ENCODE measurements at places on chromosomes 7 and 10.

DNA sequence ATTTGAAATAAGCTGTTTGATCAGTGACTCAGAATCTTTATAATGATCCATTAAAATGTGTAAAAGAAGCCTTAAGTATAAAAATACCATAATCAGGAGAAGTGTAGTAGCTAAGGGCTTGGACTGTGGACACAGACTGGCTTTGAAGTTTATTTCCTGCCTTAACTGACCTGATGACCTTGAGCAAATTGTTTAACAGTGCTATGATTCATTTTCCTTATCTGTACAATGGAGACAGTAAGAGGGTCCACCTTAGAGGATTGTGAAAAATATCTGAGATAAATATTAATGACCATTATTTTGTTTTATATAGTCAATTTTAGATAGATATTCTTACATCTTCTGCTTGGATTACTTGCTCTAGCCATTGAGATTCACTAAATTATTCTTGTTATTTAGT is 13.3 kb upstream of the RPA3 start:
- DNase-seq = no peak

DNA sequence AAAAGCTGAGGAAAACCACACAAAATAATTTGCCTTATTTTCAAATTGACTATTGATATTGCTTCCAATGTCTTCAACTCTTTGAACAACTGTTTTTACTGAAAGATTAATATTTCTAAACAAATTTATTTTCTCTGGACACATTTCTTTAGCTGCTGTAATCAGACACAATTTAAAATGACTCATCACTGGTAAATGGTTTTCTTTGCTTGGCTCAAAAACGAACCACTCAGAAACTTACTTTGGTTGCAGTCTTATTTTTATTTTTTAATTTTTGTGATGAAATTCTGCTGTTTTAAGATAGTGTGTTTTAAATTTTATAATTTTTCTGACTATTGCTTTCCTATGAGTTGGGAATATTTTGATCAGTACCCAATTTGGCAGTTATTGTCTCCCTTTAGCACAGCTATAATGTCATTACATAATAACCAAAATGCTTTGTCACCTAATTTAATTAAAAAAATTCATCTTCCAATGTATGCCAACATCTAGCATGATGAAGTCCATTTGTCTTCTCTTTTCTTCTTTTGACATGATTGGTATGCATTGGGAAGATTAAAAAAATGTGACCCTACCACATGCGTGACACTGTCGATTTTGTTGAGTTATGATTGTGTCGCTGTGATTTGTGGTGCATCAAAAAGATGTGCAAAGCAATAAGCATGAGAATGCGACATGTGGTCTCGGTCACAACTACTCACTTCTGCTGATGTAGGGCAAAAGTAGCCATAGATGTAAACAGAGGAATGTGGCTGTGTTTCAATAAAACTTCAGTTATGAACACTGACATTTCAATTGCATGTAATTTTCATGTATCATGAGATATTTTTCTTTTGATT is 222.3 kb downstream of the SUGCT start:
- no peak for DNase-seq

- DNase-seq = no peak
Observed at GRCh38 chr10:121914661-121915060, 13.2 kb downstream of the ATE1 start.

DNA sequence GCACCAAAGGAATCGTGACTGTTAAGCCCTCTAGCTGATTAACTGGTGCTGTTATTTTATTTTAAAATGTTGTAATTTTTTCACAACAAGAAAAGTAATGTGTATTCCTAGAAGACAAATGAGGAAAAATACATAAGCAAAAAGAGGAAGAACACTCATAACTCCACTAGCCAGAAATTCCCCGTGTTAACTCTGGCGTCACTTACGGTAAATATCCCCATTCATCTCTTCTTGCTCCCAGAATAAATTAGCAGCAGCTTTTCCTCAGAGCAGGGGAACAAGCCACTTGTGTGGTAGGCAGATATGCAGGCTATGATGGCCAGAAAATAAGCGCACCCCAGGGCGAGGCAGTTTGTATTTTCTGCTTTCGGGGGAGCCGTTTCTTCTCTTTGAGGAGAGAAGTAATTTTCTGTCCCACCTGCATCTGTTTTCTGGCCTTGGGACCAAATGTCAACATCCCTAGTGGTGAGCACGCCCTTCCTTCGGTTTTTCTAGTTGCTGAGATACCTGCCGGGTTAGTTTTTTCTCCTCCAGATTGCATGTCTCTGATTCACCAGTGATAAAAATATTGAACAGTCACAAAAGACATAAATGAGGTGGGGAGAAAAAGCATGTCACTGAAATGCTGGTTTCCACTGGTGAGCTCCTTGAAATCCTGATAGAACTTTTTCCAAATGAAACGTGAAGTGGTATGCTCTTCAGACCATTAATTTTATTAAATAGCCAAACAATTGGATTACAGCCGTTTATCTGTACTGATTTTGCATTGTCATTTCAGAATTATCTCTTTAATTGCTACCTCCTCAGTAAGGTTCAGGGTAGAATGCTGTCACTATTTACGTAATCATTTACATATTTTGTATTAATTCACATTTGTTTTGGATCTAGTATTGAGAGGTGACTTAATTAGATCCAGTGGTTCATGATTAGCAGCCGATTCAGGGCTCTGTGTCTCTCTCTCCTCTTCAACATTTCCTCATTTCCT is 268.1 kb downstream of the CAMK1D start:
- DNase-seq = no peak

DNA sequence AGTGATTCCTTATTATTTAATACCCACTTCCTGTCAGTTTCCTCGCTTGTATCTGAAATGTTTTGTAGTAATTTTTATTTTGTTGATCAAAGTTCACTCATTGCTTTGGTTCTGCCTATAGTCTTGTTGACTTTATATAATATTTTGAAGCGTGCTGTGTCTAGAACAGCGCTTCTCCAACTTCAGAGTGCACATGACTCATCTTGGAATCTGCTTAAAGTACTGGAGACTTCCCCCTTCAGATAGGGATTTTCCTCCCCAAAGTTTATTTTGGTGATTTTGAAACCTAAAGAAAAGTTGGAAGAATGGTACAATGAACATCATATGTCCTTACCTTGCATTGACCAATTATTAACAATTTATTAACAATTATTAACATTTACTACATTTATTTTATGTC is 5.8 kb downstream of the COMTD1 start:
- DNase-seq = no peak

DNA sequence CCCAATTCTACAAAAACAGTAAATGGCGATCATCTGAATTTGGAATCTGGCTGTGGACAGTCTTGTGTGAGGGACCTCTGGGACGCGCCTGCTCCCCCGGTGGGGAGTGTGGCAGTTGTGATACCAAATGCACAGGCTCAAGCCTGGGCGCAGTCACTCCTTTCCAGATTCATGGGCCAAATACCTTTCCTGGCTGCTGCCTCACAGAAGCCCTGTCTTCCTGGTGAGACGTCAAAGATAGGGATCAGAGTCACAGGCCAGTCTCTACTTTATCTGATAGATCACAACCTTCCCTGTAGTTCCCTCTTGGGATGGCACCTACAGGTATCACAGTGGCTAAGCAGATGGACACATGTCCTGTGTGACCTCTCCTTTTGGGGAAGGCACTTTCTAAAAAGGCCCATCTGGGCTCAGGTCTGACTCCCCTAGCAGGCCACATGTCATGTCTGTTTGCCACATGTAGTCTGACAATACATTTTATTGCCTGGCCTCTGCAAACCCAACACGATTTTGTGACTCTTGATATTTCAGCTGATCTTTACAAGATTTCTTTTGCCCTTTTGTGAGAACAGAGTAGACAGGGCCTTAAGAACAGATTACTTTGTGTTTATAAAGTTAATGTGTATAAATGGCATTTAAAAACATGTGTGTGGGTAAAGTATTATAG is 150.1 kb downstream of the SNX10 start:
- no peak for DNase-seq

- no peak for DNase-seq
Observed at GRCh38 chr10:55024713-55025112, 223.7 kb upstream of the PCDH15 start.

GRCh38 chr7:5183155-5183554 is 6.9 kb upstream of the WIPI2 start:
- DNase-seq = no peak

GRCh38 chr7:142438235-142438922 is 180.5 kb upstream of the PRSS58 start:
- no peak for DNase-seq

DNA sequence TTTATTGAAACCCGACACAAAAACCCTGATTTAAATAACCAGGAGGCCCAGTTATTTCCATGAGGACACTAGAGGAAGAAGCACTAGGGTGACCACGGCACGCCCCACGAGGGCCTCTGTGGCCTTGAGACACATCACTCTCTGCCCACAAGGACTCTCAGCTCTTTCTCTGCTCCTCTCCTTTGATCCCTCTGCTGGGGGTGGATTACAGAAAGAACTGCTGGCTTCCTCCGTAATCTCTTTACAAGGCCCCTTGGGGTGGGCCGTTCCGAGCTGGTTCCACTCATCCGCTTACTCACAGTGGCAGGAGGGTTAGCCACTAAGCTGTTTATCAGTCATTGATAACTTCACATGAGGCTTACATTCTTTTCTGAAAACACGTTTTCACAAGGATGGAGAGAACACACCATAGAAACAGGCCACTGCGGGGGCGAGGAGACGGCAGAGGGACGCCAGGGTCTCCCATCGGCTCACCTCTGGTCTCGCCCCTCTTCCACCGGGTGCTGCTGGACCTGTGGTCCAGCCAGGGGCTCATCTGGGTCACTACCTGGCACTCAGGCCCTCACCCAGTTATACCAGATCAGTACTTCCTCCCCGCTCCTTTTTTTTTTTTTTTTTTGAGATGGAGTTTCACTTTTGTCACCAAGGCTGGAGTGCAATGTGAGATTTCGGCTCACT is 17.6 kb upstream of the PFKFB3 start:
- no peak for DNase-seq

DNA sequence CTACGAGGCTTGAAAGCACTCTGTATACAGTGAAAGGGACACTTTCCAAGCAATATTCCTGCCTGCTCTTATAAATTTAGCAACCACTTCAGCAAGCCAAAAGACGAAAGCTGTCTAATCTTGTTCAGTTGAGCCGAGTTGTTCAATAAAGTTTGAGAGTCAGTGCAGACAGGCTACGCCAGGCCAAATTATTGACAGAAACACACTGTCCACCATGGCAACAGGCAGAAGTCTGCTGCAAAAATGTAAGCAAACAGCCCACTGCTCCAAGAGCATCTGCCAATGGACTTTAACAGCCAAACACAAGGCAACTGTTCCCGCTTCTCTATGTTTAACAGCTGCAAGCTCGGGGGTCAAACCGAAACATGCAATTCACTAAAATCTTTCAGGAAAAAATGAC is 85.7 kb downstream of the GLI3 start:
- no peak for DNase-seq

DNA sequence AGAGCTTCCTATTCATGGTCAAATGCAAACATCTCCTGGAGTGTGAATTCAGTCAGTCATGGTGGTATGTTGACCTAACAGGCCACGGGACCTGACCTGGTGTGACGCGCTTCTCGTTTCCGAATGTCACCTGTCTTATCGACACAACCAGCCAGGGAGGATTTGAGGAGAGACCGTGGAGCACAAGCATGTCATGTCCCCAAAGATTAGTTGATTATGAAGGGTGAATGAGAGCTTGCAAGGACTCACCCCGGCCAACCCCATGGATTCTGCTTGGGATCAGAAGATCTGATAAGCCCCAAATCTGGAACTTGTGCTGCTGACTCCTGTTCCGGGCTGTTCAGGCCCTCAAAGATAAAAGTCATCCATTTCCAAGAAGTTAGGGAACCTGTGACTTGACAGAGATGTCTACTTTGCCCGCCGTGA is 10.5 kb downstream of the ADRA2A start:
- no peak for DNase-seq

DNA sequence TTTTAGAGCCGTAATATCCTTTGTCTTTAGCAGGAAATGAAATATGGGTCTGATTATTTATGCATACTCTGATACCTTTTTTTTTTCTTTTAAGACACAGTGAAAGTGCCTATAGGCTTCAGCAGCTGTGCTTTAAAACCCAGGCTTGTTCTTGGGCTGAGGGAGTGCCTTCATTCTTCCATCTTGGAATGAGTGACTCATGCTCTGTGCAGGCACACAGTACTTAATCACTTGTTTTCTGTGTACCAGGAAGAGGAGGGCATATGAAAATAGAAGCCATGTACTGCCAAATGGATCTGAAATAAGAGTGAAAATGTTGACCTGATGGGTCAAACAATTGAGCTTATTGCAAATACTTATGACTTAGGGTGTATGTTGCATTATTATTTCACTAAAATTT is 12.0 kb downstream of the INPP5F start:
- DNase-seq = no peak

- no peak for DNase-seq
Observed at GRCh38 chr7:138431517-138431916, 28.5 kb upstream of the TRIM24 start.

- DNase-seq = no peak
Observed at GRCh38 chr7:45573661-45574415, at the start of gene ADCY1. TSS of gene ADCY1 (plus strand) at chr7:45574368. CDS start at chr7:45574544, 176 bp downstream.

- DNase-seq = peak; percentile 82
Observed at GRCh38 chr10:72086466-72087391, 1.6 kb downstream of the SPOCK2 start.

DNA sequence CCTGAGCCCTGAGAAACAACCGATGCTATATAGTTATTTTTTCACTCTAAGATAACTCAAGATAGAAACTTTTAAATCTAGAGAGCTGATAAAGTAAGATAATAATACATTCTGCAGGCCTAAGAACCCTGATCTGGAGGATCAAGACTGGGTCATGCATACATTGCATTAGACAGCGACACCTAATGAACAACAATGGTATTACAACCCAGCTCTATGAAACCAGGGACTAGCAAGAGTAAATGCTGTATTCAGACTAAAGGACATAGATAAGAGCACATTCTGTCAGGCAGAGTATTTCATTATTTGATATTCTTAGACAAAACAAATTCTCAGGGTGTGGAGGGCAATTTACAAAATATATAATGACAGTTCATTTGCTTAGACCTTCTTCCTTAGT is 148.6 kb downstream of the GRK5 start:
- no peak for DNase-seq

GRCh38 chr10:21919906-21920305 is 83.6 kb downstream of the DNAJC1 start:
- no peak for DNase-seq

DNA sequence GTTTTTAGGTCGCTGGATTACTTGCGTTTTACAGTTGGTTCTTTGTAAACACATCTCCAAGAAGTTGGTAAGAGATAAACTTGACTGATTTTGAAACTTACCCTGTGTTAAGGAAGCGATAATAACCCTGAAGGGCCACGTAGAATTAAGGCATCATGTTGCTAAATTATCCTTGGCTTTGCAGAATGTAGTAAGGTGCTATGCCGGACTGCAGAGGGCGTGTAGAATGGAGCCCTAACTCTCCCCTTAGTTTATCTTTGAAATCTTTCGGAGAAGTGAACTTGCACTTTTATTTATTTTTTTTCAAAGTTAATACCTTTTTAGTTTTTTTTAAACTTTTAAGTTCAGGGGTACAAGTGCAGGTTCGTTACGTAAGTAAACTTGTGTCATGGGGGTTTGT is 208.8 kb upstream of the DKK1 start:
- DNase-seq = no peak

GRCh38 chr7:66539902-66540375 is 88.7 kb upstream of the KCTD7 start:
- no peak for DNase-seq

Measured in activated CD8-positive, alpha-beta memory T cell treated with anti-CD3 and anti-CD28 coated beads for 24 hours (primary cell).